Spleen (tissue), 13 donors: ENCODE measurements at places on chromosomes 11 and 22. TPM values are rescaled to one million over a fixed set of nuclear protein-coding genes. Genes with fewer than 3 reads are reported as not detected.

DNA sequence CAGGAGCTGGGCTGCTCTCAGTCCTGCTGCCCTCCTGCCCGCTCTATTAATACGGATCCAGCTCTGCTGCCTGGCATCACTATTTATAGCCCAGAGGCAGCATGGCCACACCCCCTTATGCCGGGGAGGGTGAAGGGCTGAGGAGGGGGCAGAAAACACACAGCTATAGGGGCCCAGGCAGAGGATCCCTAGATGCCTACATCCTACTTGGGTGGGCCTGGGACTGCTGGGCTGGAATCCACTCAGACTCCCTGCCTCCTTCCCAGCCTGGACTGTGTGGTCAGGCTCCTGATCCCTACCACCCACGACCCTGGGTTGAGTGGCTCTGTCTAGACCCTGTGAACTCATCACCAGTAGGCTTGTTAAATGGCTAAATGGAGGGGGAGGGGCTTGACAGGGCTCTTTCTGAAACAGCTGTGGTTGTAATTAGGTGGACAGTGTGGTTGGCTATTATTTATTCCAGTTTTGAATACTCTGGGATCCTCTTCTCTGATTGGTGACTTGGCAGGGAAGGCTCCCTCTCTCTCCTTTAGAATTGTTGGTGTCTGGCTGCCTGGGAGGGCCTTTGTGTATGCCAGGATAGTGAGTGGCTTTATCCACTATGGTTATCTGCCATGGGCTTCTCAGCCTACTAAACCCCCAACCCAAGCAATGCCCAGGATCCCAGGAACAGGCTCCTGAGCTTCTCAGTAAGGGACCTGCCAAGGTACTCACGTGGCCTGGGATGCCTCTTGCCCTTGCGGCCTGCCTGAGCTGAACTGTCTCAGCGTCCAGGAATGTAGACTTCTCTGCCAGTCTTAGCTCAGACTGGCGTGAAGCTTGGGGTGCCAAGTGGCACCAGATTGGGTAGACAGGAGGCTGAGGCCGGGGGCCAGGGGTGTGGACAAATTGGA is 15.2 kb downstream of the PHLDB1 start:
- peak; percentile 58 for DNase-seq

- no peak for DNase-seq
Observed at GRCh38 chr11:75925785-75926164, 110.8 kb downstream of the UVRAG start.

DNA sequence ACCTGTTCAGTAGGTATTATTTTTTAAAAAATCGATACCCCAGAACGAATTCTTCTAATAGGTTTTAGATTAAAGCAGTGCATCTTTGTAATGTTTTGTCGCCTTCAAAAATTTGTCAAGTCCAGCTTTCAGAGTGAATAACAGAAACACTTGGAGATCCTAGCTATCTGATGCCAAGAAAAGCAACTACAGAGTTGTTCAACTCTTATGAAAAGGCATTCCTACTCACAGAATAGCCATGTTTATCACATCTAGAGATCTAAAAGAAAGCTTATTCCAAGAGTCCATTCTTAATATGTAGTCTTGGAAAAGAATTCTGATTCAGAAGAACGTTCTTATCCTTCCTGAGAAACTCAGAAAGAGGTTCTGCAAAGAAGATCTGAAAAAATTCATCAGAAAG is 268.5 kb downstream of the TTC28 start:
- DNase-seq, result no peak

MRTFA gene
- polyA plus RNA-seq, result 35.0 TPM

DNA sequence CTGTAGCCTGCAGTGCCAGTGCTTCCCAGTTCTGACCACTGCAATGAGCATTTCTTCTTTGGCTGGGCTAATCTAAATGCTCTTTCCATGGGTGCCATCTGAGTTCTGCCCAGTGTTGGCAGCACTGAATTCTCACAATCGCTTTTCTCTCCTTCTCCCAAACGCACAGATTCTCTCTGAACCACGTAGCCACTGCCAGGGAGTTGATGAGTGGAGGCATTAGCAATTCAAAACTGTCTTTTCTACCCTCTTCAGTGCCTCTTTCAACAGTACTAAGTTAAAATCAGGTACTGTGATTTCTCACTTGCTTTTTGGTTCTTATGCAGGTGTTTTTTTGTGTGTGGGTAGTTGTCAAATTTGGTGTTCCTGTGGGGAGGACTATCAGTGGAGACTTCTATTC is 745.0 kb upstream of the ANO5 start:
- DNase-seq, result no peak

- no peak for DNase-seq
Observed at GRCh38 chr11:76054330-76054729, 152.0 kb downstream of the WNT11 start.

DNA sequence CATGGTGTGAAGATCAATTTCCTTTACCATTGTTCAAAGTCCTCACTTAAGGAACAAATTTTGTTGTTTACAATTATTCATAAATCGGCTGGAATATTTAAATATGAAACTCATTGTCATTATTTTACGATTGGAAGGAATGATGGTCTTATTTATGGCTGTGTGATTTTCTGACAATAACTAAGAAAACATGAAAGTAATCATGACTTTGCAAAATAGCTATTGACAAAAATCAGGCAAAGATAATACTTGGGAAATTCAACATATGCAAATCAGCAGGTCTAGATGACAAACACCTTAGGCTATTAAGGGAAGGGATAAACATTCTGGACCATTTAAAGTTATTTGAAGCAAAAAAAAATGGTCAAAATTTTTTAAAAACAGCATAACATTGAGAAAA is 654.8 kb upstream of the CNTN5 start:
- no peak for DNase-seq

DNA sequence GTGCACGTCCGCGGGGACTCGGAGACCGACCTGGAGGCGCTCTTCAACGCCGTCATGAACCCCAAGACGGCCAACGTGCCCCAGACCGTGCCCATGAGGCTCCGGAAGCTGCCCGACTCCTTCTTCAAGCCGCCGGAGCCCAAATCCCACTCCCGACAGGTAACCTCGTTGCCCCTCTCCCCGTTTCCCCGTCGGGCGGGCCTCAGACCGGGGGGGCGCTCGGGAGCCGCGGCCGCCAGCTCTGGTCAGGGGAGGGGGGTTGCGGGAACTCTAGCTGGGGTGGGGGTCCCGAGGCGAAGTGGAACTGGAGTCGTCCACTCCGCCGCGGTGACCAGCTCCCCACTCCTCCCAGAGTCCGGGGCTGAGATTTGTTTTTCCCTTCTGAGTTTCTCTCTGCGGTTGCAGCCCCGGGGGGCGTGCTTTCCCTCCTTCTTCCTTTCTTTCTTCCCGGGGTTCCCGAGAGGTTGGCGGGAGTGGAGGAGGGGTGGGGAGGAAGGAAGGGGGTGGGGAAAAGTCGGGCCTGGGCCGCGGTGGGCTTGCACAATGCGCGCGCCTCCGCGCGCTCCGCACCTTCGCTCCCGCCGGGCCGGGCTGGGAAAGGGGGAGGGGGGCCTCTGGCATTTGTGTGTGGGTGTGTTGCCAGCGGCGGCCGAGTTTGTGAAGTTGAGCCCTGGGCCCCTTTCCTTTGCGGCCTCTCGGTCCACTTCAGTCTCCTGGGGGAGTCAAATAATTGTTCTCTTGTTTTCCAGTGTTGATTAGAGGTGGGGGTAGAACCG is 952 bp downstream of the YAP1 start:
- DNase-seq, result no peak

- peak; percentile 84 for DNase-seq
Observed at GRCh38 chr22:41445129-41446056, 1.2 kb downstream of the TOB2 start.
